ENCODE measurements at places on chromosomes 1 and 21. TPM values are rescaled to one million over a fixed set of nuclear protein-coding genes. Genes with fewer than 3 reads are reported as not detected.

- H3K36me3 ChIP-seq: no peaks in the 10 kb centered on the region
- H3K27ac ChIP-seq: no peak overlapping the region
- H3K4me3 ChIP-seq: no peak overlapping the region
- DNase-seq: no peak
- H3K4me1 ChIP-seq: peaks cover 5% of the 10 kb centered on the region
Observed at GRCh38 chr1:168491527-168492164, 52.2 kb downstream of the XCL2 start.

Gene NOS1AP
- total RNA-seq: 5.1 TPM

DNA sequence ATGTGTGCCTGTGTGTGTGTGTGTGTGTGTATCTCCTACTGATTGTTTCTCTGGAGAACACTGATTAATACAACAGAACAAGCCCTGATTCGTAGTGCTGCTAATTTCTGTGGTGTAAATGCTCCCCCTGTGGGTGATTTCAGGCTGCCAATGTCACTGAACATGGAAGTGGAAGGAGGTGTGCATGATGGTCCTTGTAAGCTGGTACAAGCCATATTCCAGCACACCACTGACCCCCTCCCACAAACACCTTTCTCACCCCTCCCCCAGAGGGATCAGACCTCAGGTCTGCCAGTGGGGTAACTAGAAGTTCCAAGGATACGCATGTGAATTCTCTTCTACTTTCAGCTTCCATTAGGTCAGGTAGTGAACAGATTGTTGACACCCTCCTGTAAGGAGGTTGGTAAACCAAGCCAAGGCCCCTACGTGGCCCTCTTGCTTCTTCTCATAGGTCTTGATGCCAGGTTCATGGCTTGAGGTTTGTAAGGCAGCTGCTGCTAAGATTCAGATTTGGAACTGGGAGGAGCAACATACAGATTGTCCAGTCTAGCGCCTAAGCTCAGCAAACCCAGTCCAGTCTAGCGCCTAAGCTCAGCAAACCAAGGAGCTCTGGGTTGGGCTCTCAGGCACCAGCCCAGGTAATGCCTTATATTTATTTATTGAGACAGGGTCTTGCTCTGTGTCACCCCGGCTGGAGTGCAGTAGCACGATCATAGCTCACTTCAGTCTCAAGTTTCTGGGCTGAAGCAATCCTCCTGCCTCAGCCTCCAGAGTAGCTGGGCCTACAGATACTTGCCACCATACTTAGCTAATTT, 38.7 kb downstream of the DHCR24 start:
- no peak overlapping the region for H3K4me3 ChIP-seq
- no peak for DNase-seq

DNA sequence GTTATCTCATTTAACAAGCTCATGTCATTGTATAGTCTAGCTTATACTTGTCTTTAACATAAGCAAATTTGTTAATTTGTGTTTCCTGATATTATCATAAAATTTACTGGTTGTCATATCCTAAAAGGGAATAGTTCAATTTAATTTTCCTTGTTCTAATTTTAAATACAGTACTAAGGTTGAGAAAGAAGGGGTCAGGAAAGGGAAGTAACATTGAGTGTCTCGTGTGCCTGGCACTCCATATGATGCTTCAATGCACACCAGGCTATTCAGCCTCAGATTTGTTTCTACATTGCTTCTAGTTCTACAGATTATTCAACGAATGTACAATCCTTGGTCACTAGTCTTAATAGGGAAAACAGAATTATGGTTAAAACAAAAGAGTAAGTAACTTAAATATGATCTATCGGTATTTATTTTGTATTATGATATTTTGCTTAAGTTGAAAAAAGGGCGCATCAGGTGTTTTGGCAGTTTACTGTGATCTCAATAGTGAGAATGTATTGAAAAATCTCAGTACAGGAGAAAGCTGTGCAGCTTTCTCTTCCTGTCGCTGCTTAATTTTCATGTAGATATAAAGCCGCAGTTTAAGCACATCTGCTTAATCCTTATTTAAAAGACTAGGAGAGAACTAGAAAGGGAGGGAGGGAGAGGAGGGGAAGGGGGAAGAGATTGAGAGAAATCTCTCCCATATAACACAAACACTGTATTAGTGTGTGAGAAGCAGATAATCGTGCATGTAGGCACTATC, 13.0 kb downstream of the PTPRC start:
- H3K36me3 ChIP-seq: no peaks in the 10 kb centered on the region
- no peak for DNase-seq
- H3K27ac ChIP-seq: no peak overlapping the region
- H3K4me3 ChIP-seq: no peak overlapping the region

- no peak overlapping the region for H3K4me3 ChIP-seq
- no peaks in the 10 kb centered on the region for H3K27me3 ChIP-seq
- H3K27ac ChIP-seq: no peak overlapping the region
- H3K4me1 ChIP-seq: no peaks in the 10 kb centered on the region
- DNase-seq: no peak
Observed at GRCh38 chr1:245693116-245693793, 538.5 kb downstream of the KIF26B start.

- H3K4me3 ChIP-seq: no peak overlapping the region
- no peak overlapping the region for H3K27ac ChIP-seq
- DNase-seq: no peak
- no peaks in the 10 kb centered on the region for H3K4me1 ChIP-seq
Observed at GRCh38 chr1:64112281-64112680, 91.1 kb upstream of the UBE2U start.

Measured in testis (tissue), 5 donors.